ENCODE measurements at places on chromosomes 2 and 18.

GRCh38 chr2:129460299-129461198 lies 518.9 kb upstream of the RAB6C start:
- DNase-seq = no peak

- no peak for DNase-seq
These were observed 378.4 kb downstream of the RND3 start for GRCh38 chr2:150109028-150109427.

GRCh38 chr18:28411806-28412205 lies 234.9 kb upstream of the CDH2 start:
- peak; percentile 59 for DNase-seq

DNA sequence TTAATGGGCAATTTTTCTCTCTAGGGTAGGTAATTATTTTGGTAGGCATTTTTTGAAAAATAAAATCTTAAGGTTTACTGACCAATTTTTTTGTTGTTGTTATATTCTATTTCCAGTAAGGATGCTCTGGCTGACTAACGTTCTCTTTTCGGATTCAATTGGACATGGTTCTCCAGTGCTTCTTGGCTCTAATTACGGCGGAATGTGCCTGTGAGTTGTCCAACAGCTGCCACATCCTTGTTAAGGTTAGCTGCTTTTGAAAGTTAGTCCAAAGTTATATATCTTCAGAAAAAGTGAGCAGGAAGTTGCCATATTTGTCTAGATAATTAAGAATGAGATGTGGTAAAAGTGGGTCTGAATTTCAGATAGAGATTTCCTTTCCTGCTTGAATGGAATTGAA lies 45.8 kb upstream of the SMIM21 start:
- DNase-seq = peak; percentile 66

DNA sequence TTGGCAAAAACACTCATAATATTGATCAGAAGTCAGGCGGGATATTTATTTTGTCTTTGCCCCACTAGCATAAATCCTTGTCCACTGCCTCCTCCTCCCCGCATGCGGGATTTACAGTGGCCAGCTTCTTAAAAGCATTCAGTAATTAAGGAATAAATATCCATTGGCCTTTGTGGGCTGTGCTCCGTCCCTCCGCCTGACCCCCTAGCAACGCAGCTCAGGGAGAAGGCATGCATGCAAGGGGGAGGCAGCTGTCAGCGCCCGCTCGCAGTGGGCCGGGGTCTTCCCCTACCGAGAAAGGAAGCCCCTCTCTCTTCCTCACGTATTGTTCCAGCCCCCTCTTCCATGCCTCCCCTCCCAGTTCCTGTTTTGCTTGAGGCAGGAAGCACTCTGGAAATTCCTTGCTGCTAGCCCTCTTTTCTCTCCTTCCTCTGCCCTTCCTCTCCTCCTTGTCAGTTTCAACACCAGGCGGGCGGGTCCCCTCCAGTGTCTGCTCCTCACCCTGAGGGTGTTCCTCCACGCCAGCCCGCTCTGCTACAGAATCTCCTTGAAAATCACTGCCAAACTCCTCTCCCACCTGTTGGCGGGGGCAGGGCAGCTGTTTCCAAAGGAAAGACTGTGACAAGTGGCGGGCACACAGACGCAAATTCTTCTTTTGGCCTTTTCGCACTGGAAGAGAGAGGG lies 60.1 kb downstream of the GBX2 start:
- no peak for DNase-seq

DNA sequence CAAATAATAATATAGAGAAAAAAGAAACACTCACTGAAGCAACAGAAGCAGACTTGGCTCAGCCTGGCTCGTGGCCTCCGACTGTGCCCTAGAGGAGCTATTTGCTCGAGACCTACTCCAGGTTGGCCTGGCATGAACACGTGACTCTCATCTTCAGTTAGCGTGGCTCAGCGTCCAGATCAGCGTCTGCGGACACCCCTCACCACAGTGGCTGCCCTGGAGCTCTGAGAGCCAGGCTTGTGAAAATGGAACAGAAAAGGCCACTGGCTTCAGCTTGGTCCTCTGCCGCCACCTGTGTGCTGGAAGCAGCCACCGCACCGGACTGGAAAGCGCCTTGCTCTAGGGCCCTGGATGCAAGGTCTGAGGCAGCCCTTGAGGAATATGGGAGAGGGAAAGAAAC lies 1184.0 kb upstream of the GYPC start:
- DNase-seq = peak; percentile 41

- DNase-seq = no peak
These were observed 1276.1 kb upstream of the FAM98A start for GRCh38 chr2:34875091-34875745.

DNA sequence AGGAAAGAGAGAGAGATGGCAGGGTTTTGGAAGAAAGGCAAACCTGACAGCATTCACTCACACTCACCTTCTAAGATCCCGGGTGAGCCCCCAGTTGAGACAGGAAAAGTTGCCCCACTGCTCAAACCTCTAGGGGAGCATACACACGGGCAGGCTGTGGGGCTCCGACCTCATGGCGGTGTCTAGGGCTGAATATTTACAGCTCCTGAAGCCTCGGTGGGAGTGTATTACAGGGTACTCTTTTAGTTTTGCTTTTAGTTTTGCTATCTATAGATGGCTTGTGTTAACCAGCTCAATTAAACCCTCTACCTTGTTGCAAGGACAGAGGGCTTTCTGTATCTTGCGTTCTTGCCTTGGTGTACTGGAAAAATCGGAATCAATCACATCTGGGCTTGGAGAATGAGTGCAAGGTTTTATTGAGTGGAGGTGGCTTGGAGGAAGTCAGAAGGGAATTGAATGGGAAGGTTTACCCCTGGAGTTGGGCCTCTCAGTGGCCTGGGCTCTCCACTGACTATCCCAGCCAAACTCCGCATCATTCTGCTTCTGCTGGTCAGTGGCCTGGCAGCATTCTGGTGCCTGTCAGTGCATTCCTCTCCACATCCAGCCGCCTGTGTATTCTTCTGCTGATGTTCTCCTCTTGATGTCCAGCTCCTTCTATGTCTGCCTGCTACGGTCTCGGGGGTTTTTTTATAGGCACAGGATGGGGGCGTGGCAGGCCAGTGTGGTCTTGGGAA lies 10.1 kb upstream of the IFIH1 start:
- DNase-seq = no peak

DNA sequence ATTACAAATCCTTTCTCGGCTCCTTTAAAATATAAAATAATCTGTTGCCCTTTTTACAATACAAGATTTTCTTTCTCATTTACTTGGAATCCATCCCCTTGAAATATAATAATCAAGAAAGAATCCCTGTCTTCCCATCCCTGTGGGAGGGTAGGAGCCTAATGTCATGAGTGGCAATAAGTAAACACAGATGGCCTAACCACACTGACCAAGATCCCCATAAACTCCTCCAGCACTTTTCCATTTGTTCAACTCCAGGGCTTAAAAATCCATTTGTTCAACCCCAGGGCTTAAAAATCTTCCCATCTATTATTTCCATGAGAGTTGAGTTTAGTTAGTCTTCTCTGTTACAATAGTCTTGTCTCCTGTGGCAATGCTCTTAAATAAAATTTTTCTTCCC lies 297.6 kb downstream of the CDH7 start:
- DNase-seq = no peak

- DNase-seq = no peak
These were observed 130.0 kb downstream of the LPIN1 start for GRCh38 chr2:11876436-11876835.

- peak; percentile 70 for DNase-seq
These were observed 4.8 kb downstream of the SOX11 start for GRCh38 chr2:5696945-5697521.

DNA sequence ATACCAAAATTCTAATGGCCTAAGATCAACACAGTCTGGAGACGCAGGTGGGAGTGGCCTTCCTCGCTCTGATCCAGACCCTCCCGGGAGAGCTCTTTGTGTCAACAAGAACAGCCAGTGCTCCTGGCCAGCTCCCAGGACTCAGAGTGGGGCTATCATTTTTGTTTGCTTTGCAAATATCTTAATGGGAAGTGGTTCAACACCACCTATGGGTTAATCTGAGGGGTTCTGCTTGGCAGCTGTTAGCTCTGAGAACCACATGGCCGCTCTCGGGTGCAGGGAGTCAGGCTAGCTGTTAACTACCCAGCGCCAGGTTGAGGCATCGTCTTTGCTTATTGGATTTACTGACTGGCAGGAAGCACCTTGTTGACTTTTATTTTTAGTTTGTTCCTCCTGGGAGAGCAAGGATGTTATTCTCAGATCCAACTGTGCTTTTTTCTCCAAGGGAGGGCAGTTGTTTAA lies 184.8 kb upstream of the SP5 start:
- peak; percentile 42 for DNase-seq

DNA sequence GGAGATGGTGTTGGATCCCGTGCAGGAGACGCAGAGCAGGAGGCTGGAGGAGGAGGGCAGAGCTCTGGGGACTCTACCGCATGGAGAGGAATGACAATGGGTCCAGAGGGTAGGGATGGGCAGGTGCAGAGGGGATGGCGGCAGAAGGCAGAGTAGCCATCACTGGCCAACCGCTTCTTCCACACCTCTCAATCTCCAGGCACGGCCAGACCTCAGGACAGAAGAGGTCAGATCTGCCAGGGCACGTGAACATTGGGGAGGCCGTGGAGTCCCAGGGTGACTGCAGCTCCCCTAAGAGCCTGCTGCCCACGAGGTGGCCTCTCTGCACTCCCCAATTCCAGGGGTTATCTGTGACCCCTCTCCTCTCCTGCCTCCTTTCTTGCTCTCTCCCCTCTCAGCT lies 162.7 kb upstream of the HDAC4 start:
- DNase-seq = no peak

DNA sequence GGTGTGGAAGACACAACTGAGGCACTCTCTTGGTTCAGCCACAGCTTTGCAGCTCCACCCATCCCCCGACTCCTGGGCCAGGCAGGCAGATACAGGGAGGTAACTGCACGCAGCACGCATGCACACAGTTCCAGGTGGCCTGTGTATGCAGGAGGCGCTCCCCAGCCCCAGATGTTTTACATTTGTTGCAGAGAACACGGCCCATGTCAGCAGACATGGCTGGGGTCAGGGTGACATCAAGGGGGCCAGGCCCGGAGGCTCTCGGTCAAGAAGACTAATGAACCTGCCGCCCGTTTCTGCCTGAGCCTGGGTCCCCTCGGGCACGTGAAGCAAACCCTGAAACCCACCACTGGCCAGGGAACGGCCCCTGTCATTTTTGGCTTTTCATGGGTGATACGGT lies 57.3 kb downstream of the TWIST2 start:
- no peak for DNase-seq

GRCh38 chr2:29155578-29155977 lies 40.4 kb downstream of the CLIP4 start:
- DNase-seq = no peak

GRCh38 chr18:67301592-67301991 lies 214.9 kb downstream of the DSEL start:
- peak; percentile 18 for DNase-seq

DNA sequence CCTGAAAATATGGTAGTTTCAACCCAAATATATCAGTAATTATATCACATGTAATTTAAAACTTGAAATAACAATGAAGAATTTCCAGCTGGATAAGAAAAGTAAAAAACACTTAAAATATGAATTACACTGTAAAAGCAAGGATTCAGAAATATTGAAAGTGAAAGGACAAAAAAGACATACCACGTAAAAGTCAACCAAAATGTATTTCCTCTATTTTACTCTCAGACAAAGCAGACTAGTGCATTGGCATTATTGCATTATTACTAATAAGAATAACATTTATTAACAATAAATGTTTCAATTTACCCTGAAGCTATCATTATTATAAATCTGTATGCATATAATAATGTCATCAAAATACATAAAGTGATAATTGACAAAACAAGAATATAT lies 445.1 kb upstream of the TRIB2 start:
- DNase-seq = no peak

DNA sequence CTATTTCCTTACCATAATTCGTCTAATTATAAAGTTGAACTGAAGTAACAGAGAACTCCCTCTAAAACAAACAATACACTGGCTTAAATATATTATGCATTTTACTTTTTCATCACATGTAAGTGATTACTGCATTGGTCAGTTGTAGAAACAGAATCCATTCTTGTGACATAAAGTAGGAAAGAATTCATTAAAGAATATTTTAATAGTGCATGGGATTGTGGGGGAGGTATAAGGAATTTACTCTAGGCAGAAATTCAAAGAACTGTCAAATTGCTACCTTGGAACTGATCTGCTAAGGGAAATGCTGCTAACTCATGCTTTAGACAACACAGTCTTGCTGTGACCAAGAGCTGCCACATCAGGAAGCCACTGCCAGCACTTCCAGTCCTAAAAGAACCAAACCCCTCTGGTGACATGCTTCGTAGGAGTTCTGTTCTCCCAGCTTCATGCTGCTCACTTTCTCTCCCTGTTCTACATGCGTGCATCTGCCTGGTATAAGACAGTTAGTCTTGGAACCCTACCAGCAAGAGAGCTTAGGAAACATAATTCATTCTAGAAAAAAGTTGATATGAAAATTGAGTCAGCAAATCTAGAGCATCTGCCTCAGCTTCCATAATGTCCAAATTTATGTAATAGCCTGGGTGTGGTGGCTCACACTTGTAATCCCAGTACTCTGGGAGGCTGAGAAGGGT lies 1137.6 kb upstream of the NXPH2 start:
- no peak for DNase-seq

GRCh38 chr18:4641771-4642368 lies 186.8 kb upstream of the DLGAP1 start:
- DNase-seq = no peak

DNA sequence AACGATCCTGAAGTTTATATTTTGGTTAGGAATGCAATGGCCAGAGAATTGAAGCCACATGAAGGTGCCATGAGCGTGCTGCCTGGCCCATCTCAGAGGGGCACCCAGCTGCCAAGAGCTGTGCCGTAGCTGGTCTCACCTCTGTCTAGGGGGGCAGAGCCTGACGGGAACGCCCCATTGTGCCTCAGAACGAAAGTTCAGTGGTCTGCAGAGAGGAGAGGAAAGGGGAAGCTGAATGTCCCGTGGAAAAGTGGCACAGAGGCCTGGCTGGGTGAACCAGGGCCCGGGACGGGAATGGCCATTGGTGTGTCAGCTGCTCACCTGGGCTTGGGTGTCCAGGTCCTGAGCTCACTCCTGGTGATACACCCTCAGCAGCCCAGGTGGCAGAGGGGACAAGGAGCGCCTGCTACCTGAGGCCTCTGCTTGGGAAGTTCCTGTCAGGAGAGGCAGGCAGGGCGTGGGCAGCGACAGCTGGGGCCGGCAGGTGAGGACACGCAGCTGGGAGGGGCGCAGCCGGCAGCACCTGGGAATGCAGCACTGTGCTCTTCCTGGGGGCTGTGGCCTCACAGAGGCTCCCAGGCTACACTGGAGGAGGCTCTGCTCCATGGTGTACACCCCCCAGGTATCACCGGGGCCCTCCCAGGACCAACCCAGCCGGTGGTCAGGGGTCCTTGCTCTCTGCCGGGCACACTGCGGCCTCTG lies 67.3 kb downstream of the PARD6G start:
- DNase-seq = no peak
